ENCODE measurements at places on chromosomes 2 and 18. TPM values are rescaled to one million over a fixed set of nuclear protein-coding genes. Genes with fewer than 3 reads are reported as not detected.

PPP1R1C gene
- not detected for total RNA-seq

MARS2 gene
- 15.0 TPM for total RNA-seq

TWIST2 gene
- total RNA-seq = not detected

GALNT5 gene
- not detected for total RNA-seq

EMILIN1 gene
- total RNA-seq = 1.1 TPM
